ENCODE measurements at places on chromosomes 5 and 9.

DNA sequence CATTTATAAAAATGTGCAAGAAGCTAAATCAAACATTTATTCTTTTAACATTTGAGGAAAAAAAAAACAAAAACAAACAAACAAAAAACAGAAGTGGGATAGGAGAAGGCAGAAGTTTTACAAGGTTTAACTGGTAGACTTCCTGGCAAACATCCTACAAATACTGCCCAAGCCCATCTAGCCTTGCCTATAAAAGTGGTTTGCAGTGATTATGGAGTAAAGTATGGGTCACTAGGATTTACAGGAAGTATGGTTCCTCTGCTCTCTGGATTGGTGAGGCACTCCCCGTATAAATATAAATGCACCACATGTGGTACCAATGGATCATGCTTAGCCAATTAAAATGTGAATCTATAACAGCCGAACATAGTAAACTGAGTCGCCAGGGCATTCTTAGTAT lies 291.9 kb downstream of the EDIL3 start:
- DNase-seq: no peak

GRCh38 chr9:77424993-77425392 lies 223.1 kb downstream of the GNA14 start:
- DNase-seq: no peak

GRCh38 chr9:137222190-137223077 lies at the start of gene RNF208:
Gene RNF208 (minus strand): TSS chr9:137222240. CDS start chr9:137221212, 1,028 bp downstream.
- DNase-seq: peak; percentile 29

- no peak for DNase-seq
Observed at GRCh38 chr9:79001012-79001411, 570.8 kb upstream of the TLE4 start.

DNA sequence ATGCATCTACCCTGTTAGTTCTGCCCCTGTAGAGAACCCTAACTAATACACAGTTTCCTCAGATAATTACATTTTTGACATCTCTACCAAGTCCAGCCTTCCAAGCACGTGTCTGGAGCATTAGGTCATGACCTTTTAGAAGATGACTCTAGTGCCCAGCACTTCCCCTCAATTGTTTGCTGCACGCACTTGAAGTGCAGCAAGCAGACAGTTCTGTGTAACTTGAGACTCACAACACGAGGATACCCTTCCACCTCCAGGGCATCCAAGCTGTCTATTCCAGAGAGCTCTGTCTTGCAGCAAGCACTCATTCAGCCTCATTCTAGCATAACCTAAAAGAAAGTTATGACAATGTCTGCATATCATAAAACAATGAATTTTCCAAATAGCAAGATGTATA lies 1410.5 kb upstream of the CDH18 start:
- DNase-seq: no peak

DNA sequence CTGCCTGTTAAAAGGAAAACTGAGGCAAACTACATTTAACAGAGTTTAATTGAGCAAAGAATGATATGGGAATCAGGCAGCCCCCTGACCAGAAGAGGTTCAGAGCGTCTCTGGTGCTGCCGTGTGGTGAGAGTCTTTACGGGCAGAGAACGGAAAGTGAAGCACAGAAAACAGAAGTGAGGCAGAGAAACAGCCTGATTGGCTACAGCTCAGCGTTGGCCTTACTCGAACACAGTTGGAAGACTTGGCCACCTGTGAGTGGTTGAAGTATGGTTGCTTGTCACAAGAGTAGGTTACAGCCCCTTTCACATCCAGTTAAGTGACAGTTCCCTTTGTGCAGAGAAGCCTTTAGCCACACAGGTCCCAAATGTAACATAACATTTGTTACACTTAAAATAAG lies 16.9 kb upstream of the FBP1 start:
- peak; percentile 60 for DNase-seq

DNA sequence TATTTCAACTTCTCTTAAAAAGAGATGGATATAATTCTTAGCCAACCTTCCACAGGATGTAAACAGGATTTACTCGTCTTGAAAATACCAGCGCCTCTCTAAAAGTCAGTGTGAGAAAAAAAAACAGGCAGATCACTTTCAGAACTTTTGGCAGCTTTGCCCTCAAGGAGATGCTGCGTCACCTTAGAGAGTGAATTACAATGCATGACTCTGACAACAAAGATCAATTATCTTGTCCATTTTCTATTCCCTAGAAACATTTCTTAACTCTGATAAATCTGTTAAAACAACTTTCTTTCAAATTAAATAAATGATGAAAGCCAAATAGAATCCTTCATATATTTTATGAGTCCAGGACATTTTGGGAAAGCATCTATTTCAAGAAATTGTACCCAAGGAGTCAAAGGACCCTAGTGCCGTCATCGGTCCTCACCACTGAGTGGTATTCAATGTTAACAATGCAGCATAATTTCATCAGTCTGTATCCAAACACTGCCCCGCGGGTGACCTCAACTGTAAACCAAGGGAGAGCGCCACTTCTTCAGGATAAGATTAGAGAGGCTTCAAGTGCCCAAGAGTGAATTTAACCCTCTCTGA lies 536.0 kb downstream of the PDE4D start:
- DNase-seq: no peak

GRCh38 chr5:56873056-56873455 lies 36.3 kb upstream of the SETD9 start:
- no peak for DNase-seq

GRCh38 chr9:76342858-76343257 lies 51.4 kb downstream of the RFK start:
- DNase-seq: no peak

DNA sequence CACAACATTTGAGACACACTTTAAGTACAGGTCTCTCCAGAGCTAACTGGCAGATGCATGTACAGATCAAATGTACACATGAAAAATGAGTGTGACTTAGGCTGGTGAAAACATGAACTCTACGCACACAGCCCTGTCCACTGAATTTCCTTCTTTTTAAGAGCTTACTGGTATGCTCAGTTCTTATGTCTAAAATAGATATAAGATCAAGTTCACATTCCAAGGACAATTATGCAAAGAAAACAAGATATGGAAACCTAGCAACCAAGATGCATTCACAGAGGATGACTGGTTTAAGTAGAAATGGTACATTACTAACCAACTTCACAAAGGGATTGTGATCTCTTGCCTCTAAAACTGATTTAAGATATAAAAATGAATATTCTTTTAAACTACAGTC lies 56.7 kb downstream of the TLE1 start:
- DNase-seq: no peak

DNA sequence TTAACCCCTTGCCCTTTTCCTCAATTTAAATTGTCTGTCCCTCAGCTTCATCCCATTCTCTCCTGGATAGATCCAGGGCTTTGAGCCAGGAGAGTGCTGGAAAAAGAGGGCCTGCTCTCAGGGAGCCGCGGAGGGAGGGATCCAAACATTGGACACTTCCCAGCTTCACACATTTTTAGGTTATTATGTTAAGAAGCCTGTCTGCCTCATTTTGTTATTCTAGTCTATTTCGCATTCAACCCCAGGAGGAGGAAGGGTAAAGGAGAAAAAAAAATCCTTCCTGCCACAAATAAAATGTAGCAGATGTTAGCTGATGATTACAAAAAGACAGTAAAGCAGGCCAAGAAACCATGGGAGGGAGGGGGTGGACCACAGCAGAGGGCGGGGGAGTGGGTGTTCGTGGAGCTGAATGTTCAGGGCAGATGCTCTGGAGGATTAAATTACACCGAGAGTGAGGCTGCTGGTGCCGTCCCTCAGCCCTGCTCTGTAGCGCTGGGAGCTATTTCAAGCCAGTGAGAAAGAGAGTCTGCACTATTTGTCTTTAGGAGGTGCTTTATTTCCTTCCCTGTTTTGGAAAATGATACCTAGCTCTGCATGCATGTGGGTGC lies 60.6 kb upstream of the ZFR start:
- peak; percentile 11 for DNase-seq

DNA sequence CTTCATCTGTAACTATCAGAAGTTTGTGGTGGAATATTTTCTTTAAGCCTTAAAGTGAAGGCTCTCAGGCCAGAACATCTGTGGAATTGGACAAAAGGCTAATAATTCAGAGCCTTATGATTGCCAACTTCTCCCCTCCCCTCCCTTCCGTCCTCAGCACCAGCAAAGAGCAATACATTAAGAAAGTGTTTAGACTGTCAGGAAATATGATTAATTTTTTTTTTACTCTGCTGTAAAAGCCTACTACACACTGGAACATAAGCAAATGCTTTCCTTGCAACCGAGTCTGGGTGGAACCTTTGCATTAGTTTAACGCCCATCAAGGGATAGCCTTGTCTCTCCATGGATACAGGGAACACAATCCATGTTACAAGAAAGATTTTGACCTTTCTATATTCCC lies 110.3 kb upstream of the TARS1 start:
- no peak for DNase-seq

DNA sequence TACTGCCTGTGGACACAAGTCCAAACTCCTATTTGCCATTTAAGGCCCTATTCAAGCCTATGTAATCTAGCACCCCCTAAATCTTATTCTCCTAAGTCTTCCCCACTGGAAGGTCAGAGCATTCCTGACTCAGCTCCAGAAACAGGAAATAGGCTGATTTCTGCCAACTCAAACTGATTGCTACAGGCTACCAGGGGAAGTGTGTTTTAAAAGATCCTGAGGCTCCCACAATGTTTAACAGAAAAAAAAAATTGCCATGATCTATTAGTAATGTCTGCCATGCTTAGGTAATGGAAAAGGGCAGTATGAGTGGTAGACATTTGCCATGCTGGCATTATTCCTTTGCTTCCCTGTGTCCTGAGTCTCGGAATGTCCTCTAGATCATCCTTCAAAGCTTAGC lies 65.8 kb upstream of the BRINP1 start:
- no peak for DNase-seq

DNA sequence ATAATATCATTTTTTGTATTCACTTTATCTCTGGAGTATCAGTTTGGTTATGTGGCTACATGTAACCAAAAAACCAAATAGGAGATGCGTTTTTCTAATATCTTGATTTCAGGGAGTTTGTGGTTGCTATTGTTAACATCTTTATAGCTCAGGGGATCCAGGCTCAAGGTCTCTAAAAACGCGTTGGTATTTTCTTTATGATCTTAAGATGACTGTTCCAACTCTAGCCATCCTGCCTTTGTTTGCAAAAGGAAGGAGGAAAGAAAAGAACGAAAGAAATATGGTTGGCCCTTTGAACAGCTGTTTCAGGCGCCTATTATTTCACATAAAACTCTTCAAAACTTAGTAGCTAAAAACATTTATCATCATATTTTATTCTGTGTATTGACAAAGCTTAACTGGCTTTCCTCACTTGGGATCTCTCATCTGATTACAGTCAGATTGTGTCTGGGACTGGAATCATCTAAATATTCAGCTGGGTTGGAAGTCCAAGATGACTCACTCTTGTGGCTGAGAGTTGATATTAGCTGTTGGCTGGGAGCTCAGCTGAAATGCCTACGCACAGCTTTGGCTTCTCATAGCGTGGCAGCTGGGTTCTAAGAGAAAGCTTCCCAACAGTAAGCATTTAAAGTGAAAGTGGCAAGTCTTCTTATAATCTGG lies 60.1 kb downstream of the FAM174A start:
- DNase-seq: no peak

GRCh38 chr5:63401436-63402046 lies 560.7 kb downstream of the HTR1A start:
- DNase-seq: no peak

DNA sequence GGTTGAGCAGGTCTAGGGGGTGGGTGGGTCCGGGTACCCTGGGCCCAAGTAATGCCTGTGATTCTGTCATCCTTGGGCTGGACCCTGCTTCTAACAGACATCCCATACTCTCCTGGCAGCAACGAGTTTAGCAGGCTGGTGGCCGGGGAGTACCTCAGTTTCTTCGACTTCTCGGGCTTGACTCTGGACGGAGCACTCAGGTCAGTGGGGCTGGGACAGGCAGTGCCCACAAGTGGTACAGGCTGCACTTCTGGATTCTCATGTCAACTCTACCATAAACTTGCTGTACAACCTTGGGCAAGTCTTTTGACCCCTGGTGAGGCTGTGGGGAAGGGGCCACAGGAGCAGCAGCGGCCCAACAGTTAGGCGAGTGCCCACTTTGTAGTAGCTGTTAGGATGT lies 21.8 kb downstream of the PSD2 start:
- DNase-seq: no peak

DNA sequence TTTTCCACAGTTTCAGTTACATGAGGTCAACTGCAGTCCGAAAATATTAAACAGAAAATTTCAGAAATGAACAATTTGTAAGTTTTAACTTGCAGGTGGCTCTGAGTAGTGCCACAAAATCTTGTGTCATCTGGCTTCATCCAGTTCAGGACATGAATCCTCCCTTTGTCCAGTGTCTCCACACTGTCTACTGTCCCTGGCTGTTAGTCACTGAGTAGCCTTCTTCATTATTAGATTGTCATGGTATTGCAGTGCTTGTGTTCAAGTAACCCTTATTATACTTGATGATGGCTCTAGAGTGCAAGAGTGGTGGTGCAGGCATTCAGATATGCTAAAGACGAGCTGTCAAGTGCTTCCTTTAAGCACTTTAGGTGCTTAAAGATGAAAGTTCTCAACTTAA lies 65.3 kb downstream of the CFAP95 start:
- DNase-seq: no peak

GRCh38 chr9:88503081-88503844 lies 31.7 kb upstream of the NXNL2 start:
- no peak for DNase-seq

- DNase-seq: no peak
Observed at GRCh38 chr5:95857185-95857945, 34.8 kb upstream of the GLRX start.

DNA sequence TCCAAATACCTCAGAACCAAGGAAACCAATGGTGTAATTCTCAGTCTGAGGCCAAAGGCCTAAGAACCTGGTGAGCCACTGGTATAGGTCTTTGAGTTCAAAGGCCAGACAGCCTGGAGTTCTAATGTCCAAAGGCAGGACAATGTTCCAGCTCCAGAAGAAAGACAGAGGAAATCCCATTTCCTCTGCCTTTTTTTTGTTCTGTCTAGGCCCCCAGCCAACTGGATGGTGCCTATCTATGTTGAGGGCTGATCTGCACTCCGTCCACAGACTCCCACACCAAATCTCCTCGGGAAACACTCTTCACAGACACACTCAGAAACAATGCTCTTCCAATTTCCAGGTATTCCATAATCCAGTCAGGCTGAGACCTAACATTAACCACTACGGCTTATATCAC lies 30.1 kb downstream of the FNIP1 start:
- DNase-seq: no peak

GRCh38 chr5:120096413-120096812 lies 367.7 kb upstream of the PRR16 start:
- DNase-seq: no peak

- DNase-seq: no peak
Observed at GRCh38 chr9:98637381-98637780, 71.4 kb downstream of the GABBR2 start.

GRCh38 chr5:17216176-17216973 lies 1.1 kb upstream of the BASP1 start:
- DNase-seq: peak; percentile 48

Data from naive thymus-derived CD4-positive, alpha-beta T cell (primary cell).